Stimulated activated CD8-positive, alpha-beta memory T cell treated with anti-CD3 and anti-CD28 coated beads, Interleukin-4, amount 100 ng/mL, for 1 hour (primary cell): ENCODE measurements at places on chromosomes 4 and X.

GRCh38 chrX:120625371-120625770 is 4.5 kb downstream of the C1GALT1C1 start:
- no peak for DNase-seq

- no peak for DNase-seq
Measured at GRCh38 chr4:113739197-113739596, 22.3 kb downstream of the CAMK2D start.

DNA sequence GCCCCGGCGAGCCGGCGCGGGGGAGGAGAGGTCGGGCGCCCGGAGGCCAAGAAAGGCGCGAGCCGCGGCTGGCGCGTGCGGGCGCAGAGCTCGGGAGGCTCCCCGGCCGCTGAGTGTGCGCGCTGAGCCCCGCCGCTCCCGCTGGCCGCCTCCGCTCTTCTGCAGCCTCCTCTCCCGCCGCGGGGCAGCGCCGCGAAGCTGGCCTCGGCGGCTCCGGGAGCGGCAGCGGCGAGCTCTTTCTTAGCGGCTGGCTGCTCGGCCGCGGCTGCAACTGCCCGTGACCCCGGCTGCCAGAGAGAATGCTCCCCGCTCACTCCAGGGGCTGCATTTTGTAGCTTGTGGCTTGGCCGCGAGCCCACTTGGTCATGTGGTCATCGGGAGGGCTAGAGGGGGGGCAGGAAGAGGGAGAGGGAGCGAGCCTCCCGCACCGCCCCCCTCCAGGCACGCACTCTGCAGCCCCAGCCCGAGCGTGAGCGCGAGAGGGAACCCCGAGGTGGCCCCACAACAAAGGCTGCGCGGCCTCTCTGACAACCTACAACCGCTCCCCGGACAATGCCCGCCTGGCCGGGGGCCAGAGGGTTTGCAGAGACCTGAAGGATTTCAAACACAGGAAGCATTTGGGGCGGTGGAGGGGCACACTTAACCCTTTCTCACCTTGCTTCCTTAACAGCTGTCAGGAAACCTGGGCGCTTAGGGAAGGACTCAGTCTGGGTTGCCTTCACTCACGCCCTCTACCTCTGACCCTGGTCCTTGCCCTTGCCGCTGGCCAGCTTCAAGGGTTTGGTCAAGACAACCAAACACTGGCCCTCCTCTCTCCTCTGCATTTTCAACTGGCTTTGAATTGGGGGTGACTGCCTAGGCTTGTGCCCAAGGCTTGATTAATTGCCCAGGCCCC is at the start of gene APLN:
Gene APLN (minus strand): TSS at position 305 of the 895 bp plus-strand sequence. CDS start 326 bp downstream, outside the sequence.
- DNase-seq, result no peak

GRCh38 chr4:8747467-8748235 is 124.0 kb downstream of the HMX1 start:
- no peak for DNase-seq

DNA sequence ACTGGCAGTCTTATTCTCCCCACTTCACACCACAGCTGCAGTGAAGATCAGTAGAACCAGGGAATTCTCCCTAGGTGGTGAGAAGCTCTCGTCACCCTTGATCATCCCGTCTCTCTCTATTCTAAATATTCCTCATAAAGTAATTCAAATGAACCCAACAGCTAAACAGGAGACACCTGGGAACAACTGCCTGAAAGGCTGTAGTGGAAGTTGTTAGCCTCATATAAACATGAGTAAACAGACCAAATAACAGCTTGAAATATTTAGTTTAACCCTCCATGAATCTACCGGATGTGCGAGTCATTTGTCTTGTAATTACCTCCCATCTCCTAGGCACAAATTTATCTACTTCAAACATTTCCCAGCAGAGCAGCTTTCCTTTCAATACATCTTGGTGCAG is 30.4 kb upstream of the APELA start:
- DNase-seq, result no peak

GRCh38 chr4:15469402-15470127 is at the start of gene CC2D2A:
CC2D2A (plus strand) TSS chr4:15469882; CDS start chr4:15475933, 6,051 bp downstream.
- no peak for DNase-seq

DNA sequence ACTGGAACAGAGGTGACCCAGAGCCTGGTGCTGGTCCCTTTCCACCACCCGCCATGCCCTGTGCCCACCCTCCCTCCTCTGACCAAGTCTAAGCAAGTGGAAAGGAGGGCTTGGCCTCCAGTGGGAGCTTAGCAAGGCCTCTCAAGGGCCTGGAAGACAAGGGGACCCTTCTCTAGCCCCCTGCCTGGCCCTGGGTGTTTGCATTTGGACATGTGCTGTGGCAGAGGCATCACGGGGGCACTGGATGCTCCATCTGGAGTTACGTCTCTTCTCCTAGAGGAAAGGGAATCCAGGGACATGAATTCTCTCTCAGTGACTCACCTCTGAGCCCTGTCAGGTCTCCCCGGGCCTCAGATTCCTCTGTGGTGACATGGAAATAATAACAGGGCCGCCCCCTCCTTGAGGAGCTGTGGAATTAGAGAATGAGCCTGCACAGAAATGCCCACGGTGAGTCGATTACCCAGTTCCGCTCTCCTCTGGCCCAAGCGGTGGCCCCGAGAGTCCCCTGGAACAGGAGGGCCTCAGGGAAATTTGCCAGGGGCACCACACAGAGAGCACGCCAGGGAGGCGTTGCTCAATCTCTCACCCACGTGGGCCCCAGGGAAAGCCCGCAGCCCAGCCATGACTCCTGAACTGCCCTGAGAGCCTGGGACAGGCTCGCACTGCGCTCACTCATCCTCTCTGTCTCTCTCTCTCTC is 189.6 kb downstream of the BCOR start:
- DNase-seq, result no peak

- no peak for DNase-seq
Measured at GRCh38 chr4:159002950-159003349, 99.9 kb upstream of the RAPGEF2 start.

DNA sequence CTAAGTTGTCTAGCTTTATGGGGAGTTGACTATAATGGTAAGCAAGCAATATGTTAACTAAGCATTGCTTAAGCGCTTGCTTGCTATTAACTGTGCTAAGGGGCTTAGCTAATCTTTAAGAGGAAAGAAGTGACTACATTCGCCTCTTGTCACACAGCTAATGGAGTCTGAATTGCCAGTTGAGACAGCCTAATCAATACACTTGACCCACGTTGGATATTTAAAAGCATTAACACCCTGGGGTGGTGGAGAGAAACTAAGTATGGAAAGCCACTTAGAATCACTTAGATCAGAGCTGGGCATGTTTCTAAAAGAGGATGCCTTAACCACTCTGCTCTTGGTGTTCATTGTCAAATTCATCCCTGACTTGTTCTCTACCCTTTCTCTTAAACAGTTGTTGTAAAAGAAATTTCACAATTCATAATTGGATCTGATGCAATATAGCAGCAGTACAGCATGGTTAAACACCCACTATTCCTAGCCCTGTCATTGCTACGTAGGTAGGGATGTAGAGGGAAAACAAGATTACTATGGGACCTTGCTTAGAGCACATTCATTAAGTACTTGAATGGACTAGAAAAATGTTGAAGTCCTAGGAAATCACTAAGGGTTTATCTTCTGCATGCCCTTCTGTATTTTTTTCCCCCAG is 3.5 kb downstream of the ZAR1 start:
- DNase-seq, result no peak

- no peak for DNase-seq
Measured at GRCh38 chr4:98046665-98047064, 96.6 kb downstream of the STPG2 start.

DNA sequence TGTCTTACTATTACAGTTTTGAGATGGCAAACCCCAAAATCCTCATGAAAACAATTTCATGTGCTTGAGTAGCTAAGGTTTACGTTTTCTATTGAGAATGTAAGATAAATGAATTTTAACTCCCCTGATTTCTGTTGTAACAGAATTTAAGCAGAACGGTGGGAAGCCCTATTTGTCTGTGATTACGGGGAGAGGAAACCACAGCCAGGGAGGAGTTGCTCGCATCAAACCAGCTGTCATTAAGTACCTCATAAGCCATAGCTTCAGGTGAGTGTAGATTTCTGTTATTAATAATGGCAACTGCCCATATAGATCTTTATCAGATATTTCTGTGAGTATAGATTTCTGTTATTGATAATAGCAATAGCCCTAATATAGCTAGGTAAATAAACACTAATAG is 44.2 kb upstream of the RHOH start:
- DNase-seq, result no peak

- no peak for DNase-seq
Measured at GRCh38 chr4:87105101-87105845, 115.1 kb downstream of the KLHL8 start.

GRCh38 chr4:167475951-167476350 is 241.7 kb upstream of the SPOCK3 start:
- DNase-seq, result no peak

DNA sequence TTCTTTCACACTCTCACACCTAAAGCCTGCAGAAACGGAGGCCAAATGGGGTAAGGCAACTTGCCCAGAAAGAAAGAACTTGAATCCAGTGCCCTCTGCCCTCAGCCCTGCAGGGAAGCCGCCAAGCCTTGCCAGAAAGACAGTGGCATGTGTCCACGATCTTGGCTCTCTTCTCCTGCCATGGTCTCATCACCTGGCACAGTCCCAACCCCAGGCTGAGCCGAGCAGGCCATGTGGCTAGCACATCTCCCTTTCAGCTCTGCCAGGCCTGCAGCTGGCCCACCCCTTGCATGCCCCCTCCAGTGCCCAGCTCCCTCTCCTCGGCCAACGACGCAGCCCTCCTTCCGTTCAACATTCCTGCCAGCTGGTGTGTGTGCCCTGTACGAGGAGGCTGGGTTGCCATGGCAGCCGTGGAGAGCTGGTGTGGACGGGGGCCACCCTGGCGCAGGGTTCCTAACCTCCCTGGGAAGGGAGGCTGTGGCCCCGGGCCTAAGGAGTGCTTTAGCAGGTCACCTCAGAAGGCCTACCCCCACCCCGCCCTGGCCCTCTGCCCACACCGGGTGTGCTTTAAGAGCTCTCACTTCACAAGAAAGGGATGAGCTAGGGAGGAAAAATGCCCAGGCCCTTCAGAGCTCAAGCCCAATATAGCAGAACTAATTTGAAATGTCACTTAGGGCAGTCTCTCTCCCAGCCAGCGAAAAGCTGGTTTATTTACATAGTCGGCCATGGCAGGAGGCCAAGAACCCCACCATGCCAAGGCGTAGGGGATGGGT is 73.0 kb upstream of the PJA1 start:
- no peak for DNase-seq

GRCh38 chrX:151871244-151871643 is 41.4 kb upstream of the MAGEA4 start:
- DNase-seq, result no peak

- no peak for DNase-seq
Measured at GRCh38 chr4:156779042-156779441, 192.6 kb downstream of the PDGFC start.

- DNase-seq, result no peak
Measured at GRCh38 chrX:34918856-34919255, 23.7 kb upstream of the FAM47B start.

- peak; percentile 19 for DNase-seq
Measured at GRCh38 chrX:93673056-93673868, at the start of gene NAP1L3. NAP1L3 (minus strand) TSS chrX:93673578; CDS start chrX:93673304, 274 bp downstream.

- no peak for DNase-seq
Measured at GRCh38 chr4:48195374-48195773, 61.3 kb upstream of the TXK start.

DNA sequence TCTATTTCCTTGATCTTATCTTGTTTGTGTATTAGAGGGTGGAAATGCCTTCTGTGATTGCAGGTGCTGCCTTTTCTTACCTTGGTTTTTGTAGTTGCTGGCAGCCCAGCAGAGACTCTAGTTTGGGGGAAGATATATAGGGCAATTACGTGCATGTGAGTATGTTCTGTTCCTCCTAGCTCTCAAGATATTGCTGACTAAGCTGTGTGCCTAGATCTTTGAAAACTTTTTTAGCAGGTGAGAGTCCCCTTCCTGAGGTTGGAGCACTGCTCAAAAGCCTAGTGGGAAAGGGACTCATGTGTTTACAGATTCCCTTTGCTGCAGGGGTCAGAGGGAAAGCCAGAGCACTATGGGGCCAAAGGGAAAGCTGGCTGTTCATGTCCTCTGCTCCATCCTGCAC is 136.1 kb downstream of the VSIG4 start:
- DNase-seq, result no peak

- no peak for DNase-seq
Measured at GRCh38 chr4:128450326-128451120, 162.9 kb upstream of the PGRMC2 start.

GRCh38 chr4:6878451-6879059 is 31.1 kb upstream of the TBC1D14 start:
- no peak for DNase-seq

- DNase-seq, result no peak
Measured at GRCh38 chr4:80138551-80139538, 58.5 kb upstream of the PRDM8 start.

DNA sequence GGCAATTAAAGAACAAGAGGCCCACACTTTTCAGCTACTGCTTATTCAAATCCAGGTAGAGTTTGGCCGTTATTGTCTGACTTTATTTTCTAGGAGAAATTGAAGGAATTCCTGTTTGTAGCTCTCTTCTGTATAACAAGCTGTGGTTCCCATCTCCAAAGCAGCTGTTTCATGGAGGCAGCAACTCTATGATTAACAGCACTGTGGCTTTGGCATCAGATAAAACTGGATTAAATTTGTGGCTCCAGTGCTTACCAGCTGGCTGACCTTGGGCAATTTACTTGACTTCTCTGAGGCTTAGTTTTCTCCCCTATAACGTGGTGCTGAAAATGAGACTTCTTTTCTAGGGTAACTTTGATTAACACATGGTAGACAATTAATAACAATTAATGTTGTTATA is 28.1 kb downstream of the SLC30A9 start:
- no peak for DNase-seq

GRCh38 chr4:79267671-79268070 is 58.2 kb downstream of the NAA11 start:
- DNase-seq, result no peak

DNA sequence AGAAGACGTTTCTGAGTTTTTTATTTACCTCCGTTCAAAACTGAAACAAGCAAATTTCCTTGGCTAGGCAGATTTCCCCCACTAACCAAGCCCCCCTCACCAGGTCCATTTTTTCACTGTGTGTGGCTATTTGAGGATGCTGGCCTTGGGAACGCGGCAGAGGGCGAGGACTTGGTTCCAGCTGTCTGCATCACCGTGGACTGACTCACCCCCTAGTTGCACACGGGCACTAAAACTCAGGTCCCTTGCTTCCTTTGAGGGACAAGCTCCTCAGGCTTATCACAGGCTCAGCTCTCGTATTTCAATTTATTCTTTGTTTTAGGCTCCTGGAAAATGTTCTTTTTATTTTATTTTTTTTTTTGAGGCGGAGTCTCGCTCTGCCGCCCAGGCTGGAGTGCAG is 8.4 kb upstream of the MTNR1A start:
- no peak for DNase-seq

DNA sequence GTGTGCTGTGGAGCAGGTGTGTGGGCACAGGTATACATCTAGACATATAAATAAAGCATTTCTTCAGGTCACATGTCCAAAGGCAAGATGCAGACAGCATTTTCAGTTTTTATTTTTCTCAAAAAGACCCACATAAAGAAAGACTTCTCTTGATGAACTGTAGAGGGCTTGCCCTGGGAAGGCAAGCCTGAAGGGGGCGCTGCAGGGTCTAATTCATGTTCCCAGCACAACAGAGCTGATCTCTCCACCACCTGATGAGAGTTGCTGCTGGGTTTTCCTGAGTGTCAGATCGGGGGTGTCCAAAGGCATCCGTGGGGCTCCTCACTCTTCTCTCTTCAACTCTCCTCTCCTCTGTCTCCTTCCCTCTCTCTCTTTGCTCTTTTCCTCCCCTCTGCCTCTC is 26.6 kb downstream of the ADRA2C start:
- no peak for DNase-seq
